ENCODE measurements at places on chromosomes 16 and 17.

GRCh38 chr17:82346342-82347300 lies 12.4 kb upstream of the TEX19 start:
- no peak for DNase-seq

DNA sequence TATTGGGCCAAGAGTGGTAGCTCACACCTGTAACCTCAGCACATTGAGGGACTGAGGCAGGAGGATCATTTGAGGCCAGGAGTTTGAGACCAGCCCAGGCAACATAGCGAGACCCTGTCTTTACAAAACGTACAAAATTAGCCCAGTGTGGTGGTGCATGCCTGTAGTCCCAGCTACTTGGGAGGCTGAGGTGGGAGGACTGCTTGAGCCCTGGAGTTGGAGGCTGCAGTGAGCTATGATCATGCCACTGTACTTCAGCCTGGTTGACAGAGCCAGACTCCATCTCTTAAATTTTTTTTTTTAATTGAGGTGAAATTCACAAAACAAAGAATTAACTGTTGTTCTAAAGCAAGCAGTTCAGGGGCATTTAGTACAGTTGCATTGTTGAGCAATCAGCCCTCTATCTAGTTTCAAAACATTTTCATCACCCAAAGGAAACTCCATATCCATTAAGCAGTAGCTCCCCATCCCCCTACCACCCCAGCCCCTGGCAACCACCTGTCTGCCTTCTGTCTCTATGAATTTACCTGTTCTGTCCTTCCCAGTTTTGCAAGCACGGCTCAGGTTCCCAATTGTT lies 15.6 kb downstream of the SNX29 start:
- no peak for DNase-seq

DNA sequence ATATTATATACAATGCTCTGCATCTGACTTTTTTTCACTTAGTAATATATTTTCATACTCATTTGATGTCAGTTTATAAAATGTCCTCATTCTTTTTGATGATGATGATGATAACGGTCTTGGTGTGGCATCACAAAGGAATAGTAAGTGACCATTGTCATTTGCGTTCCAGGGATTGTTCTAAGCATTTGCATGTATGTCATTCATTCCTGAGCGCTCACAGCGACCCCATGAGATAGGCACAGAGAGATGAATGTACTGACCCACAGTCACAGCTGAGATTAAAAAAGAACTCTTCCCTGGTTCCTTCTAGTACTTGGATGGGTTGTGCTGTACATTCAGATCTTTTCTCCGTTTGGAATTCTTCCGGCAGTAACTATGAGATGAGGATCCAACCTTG lies 21.2 kb upstream of the MSI2 start:
- no peak for DNase-seq

- no peak for DNase-seq
Observed at GRCh38 chr17:28042721-28043291, 329 bp downstream of the NLK start.
